ENCODE measurements at places on chromosomes 3 and 15. TPM values are rescaled to one million over a fixed set of nuclear protein-coding genes. Genes with fewer than 3 reads are reported as not detected.

DNA sequence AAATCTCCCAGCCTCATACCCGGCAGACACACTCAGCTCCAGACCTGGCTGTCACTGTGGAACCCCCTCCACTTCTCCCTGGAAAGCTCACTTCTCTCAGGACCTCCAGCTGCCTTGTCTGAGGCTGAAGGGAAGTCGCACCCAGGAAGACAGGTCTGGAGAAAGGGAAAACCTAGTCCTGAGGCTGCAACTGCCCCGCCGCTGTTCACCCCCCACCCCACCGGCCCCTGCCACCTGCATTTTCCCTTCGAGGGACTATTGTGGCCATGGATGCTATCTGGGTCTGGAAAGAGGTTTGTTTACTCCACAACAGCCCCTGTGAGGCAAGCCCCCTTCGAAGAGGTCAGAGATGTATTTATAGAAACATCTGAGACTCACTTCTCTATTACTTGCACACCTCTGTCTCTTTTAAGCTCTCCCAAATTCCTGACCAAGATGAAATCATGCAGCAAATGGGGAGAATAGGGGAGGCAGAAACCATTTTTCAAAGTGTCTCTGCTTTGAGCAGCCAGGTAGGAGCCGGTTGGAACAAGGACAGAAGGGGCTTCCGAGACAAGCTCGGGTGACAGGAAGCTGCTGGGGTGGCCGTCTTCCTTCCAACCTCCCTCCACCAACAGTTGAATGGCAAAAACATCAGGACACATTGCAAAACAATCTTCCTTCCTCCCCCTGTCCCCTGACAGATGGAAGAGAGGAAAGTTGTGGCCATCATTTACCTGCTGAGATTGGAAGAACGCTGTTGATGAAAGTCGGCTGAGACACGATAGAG lies 518 bp downstream of the COLQ start:
- no peak for DNase-seq

GRCh38 chr3:59386165-59386564 lies 336.3 kb upstream of the CFAP20DC start:
- DNase-seq: no peak

DNA sequence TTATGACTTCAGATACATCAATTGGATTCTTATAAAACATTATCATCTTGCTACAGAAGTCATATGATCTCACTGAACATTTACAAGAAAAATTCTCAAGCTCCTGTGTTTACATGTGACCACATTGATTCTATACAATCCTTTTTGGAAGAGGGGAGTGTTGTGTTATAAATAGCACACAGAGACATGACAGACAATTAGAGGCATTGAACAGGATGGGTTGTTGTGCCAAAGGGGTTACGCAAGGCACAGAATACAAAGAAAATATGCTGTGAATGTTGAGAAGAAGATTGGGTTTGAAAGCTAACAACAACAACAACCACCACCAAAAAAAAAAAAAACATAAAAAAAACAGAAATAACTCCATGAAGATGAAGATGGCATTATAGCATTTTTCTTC lies 32.5 kb upstream of the TBL1XR1 start:
- no peak for DNase-seq

The ANKRD63 gene
- not detected for total RNA-seq

DNA sequence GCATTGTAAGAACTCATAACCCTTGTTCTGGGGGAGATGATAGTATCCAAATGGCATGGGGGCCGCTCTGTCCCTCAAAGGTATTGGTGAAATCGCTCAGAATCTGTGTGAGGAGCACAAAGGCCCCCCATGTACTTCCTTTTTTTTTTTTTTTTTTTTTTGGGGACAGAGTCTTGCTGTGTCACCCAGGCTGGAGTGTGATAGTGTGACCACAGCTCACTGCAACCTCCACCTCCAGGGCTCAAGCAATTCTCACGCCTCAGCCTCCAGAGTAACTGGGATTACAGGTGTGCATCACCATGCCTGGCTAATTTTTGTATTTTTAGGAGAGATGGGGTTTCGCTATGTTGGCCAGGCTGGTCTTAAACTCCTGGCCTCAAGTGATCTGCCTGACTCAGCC lies 37.0 kb downstream of the CMTM8 start:
- DNase-seq: no peak

- DNase-seq: no peak
Measured at GRCh38 chr3:124266487-124266886, 274.6 kb upstream of the ROPN1 start.

GRCh38 chr15:101029971-101030661 lies 111.0 kb downstream of the LRRK1 start:
- DNase-seq: no peak

GRCh38 chr3:45760878-45761711 lies 35.2 kb downstream of the SLC6A20 start:
- peak; percentile 45 for DNase-seq

DNA sequence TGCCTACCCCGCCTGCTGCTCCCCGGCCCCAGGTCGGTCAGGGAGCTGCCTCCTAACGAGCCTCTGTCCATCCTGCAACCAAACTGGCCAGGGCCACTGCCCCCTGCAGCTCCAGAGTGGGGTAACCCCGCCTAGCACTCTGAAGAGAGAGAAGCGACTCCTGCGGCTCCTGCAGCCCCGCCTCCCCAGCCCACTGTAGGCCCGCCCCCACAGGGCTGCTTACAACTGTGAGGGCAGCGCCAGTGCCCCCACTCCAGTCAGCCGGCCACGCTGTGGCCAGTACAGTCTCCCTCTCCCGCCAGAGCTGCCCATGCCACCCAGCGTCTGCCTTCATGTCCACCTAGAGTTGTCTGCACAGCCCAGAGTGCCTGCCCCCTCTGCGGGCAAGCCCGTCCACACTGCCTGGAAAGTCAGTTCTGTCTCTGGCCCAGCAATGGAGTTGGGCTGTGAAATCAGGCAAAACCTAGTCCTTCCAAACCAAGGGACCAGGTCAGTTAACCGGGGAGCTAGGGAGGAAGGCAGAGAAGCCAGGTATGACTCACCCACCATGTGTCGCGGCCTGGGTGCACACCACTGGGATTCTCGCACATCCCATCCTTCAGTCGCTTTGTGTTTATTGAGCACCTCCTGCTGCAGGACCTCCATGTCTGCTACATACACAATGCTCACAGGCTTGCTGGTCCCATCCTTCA lies 2.4 kb downstream of the UCN2 start:
- peak; percentile 85 for DNase-seq

- DNase-seq: peak; percentile 56
Measured at GRCh38 chr3:30747771-30748281, 141.4 kb downstream of the TGFBR2 start.

- peak; percentile 94 for DNase-seq
Measured at GRCh38 chr3:156681002-156681401, 6.6 kb downstream of the TIPARP start.

Measured in LHCN-M2 (cell line).